ENCODE measurements at places on chromosomes 3 and 15. TPM values are rescaled to one million over a fixed set of nuclear protein-coding genes. Genes with fewer than 3 reads are reported as not detected.

HDC gene
- total RNA-seq: 494 TPM

CIB2 gene
- 1.5 TPM for total RNA-seq

ADPRH gene
- 3.8 TPM for total RNA-seq

TRIM69 gene
- 20.1 TPM for total RNA-seq

CCR3 gene
- not detected for total RNA-seq

GLDN gene
- not detected for total RNA-seq

DNA sequence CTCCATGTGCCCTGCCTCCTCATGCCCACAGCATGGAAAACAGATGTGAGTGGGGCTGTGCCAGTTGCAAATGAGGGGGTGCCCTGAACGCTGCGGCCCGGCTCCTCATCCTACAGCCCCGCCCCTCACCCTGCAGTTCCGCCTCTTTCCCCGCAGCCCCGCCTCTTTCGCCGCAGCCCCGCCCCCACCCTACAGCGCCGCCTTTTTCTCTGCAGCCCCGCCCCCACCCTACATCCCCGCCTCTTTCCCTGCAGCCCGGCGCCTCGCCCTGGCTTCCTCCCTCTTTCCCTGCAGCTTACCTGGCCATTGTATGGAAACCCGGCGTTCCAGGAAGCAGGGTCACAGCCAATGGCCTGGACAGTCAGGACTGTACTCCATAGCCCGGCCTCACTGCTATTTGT, 284.9 kb downstream of the TLE3 start:
- no peak for DNase-seq
- no peaks in the 10 kb centered on the region for H3K27me3 ChIP-seq
- H3K36me3 ChIP-seq: no peaks in the 10 kb centered on the region
- no peak overlapping the region for H3K4me3 ChIP-seq
- no peak overlapping the region for H3K27ac ChIP-seq

DNA sequence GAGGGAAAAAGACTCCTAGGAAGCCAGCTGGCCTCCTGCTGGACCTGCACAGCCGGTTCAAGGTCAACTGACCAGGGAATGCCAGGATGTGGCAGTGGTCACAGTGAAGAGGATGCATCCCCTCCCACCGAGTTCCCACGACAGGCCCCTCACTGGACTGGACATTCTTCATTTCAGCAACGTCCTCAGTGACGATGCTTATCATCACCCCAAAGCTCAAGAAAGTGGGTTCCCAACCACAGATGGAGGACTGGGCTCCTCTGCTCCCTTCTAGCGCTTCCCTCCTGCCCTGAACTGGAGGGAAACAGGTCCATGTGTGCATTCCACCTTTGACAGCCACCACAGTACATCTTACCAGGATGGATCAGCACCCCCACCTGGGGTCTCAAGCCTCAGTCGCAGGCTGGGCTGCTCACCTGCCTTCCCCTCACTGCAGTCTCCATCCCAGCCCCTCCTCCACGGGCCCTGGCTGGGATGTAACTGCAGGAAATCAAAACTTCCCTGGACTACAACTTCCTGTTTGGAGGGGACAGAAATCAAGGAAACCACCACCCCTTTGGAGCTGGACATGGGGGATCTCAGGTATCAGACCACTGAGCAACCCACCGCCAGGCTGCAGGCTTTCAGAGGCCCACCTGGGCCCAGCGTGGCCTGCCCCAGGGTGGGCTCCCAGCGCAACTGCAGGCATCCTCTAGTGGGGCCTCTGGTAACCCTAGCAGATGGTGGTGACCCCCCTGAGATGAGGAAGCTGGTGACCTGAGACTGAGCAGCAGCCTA, 7.3 kb downstream of the CALML4 start:
- no peak overlapping the region for H3K27ac ChIP-seq
- H3K4me1 ChIP-seq: peaks cover 3% of the 10 kb centered on the region
- no peaks in the 10 kb centered on the region for H3K27me3 ChIP-seq
- no peak for DNase-seq
- H3K4me3 ChIP-seq: no peak overlapping the region

GRCh38 chr3:70519026-70519425, 206.6 kb upstream of the MDFIC2 start:
- H3K4me1 ChIP-seq: no peaks in the 10 kb centered on the region
- H3K27ac ChIP-seq: no peak overlapping the region
- H3K36me3 ChIP-seq: no peaks in the 10 kb centered on the region
- no peak for DNase-seq

DNA sequence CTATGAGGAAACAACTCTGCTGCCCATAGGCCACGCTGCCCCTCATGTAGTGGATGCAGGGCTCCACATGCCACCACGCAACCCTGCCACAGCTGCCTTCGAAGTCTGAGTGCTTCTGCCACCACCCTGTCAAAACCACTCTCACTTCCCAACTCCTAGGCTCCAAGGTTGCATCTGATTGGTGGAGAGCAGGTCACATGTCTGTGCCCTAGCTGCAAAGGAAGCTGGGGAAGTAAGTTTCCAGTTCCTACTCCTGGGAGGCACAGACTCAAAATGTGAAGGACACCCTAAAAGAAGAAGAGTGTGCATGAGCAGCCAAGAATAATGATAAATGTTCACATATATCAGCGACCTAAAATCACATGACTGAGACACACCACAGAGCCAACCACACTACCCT, 31.9 kb upstream of the TICRR start:
- H3K4me1 ChIP-seq: no peaks in the 10 kb centered on the region
- H3K27me3 ChIP-seq: no peaks in the 10 kb centered on the region
- no peaks in the 10 kb centered on the region for H3K36me3 ChIP-seq
- no peak overlapping the region for H3K27ac ChIP-seq

- H3K27ac ChIP-seq: no peak overlapping the region
- H3K4me3 ChIP-seq: no peak overlapping the region
- peaks cover 3% of the 10 kb centered on the region for H3K4me1 ChIP-seq
- DNase-seq: no peak
- H3K27me3 ChIP-seq: no peaks in the 10 kb centered on the region
- H3K36me3 ChIP-seq: peaks cover 35% of the 10 kb centered on the region
These were observed 24.8 kb upstream of the C15orf40 start for GRCh38 chr15:83036253-83036652.

DNA sequence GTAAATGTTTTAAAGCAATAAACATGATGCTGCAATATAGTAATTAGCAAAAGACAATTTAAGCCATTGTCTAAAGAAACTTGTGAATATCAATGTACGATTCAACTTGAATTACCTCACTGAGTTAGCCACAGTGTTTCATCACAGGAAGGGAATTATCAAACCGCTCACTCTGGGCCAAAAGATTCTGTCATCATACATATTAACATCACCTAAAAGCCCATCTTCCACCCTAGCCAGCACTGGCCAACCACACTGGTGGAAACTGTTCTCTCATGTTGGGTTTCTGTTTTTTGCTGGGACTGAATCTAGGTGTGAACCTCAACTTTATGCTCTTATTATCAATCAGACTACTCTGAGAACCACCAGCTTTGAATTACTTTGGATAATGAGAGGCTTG, 497.7 kb upstream of the THBS1 start:
- peaks cover 3% of the 10 kb centered on the region for H3K4me1 ChIP-seq
- H3K36me3 ChIP-seq: no peaks in the 10 kb centered on the region
- H3K4me3 ChIP-seq: no peak overlapping the region
- DNase-seq: no peak
- H3K27ac ChIP-seq: no peak overlapping the region

- no peaks in the 10 kb centered on the region for H3K36me3 ChIP-seq
- no peaks in the 10 kb centered on the region for H3K27me3 ChIP-seq
- DNase-seq: no peak
- no peak overlapping the region for H3K27ac ChIP-seq
- no peak overlapping the region for H3K4me3 ChIP-seq
These were observed 23.9 kb upstream of the TRA2B start for GRCh38 chr3:185961675-185962232.

DNA sequence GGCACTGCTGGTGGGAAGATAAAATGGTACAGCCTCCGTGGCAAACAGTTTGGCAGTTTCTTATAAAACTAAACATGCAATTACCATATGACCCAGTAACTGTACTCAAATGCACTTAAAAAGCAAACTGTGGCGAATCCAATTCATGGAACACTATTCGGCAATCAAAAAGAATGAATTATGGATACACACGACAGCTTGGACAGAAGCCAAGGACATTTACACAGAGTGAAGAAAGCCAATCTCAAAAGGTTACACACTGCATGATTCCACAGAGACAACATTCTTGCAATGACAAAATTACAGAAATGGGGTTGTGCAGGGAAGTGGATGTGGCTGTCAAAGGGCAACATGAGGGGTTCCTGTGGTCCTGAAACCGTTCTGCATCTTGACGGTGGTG, 122.1 kb upstream of the IQSEC1 start:
- peaks cover 3% of the 10 kb centered on the region for H3K4me1 ChIP-seq
- no peaks in the 10 kb centered on the region for H3K36me3 ChIP-seq
- no peak overlapping the region for H3K27ac ChIP-seq
- H3K27me3 ChIP-seq: no peaks in the 10 kb centered on the region

GRCh38 chr15:57306161-57306943, 70.0 kb upstream of the CGNL1 start:
- H3K27me3 ChIP-seq: peaks cover 3% of the 10 kb centered on the region
- no peaks in the 10 kb centered on the region for H3K36me3 ChIP-seq
- H3K4me1 ChIP-seq: peaks cover 14% of the 10 kb centered on the region
- H3K4me3 ChIP-seq: peak overlapping the region; percentile 42
- no peak overlapping the region for H3K27ac ChIP-seq
- peak; percentile 83 for DNase-seq

- H3K27ac ChIP-seq: no peak overlapping the region
- H3K4me3 ChIP-seq: no peak overlapping the region
- H3K36me3 ChIP-seq: peaks cover 23% of the 10 kb centered on the region
- H3K27me3 ChIP-seq: no peaks in the 10 kb centered on the region
These were observed 8.7 kb downstream of the HACD2 start for GRCh38 chr3:123576122-123576521.

DNA sequence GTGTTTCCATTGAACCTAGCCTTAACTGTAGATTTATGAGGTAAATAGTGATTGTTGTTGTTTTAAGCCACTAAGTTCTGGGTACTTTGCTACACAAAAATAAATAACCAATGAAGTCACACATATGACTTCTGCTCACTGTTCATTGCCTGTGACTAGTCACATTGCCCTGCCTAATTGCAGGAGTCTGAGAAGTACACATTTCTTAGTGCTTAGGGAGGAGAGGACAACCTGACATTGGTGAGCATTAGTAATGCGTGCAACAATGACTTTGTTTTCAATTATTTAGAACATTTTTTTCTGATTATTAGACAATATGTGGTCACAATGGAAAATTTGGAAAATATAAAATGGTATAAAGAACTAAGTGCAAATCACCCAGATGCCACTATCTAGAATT, 133.2 kb upstream of the DAZL start:
- no peak overlapping the region for H3K27ac ChIP-seq
- no peak for DNase-seq
- H3K4me1 ChIP-seq: no peaks in the 10 kb centered on the region
- H3K27me3 ChIP-seq: peaks cover 2% of the 10 kb centered on the region
- H3K36me3 ChIP-seq: no peaks in the 10 kb centered on the region
- H3K4me3 ChIP-seq: no peak overlapping the region

DNA sequence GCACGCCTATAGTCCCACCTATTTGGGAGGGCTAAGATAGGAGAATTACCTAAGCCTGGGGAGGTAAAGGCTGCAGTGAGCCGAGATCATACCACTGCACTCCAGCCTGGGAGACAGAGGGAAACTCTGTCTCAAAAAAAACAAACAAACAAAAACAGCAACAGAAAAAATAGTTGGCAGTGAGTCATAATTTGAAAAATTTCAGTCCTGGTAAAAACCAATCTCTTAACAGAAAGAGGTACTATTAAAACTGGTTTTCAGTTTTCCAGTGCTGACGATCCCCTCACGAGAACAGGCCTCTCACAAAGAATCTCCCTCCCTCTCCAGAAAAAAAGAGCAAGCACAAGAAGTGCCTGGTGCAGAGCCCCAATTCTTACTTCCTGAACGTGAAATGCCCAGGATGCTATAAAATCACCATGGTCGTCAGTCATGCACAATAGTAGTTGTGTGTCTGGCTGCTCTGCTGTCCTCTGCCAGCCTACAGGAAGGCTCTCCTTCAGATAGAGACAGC, 22.8 kb upstream of the MAP4 start:
- H3K4me3 ChIP-seq: no peak overlapping the region
- H3K27ac ChIP-seq: no peak overlapping the region
- peaks cover 11% of the 10 kb centered on the region for H3K4me1 ChIP-seq

GRCh38 chr15:49196856-49197255, 26.8 kb downstream of the GALK2 start:
- DNase-seq: no peak
- no peaks in the 10 kb centered on the region for H3K27me3 ChIP-seq
- no peaks in the 10 kb centered on the region for H3K4me1 ChIP-seq
- H3K27ac ChIP-seq: no peak overlapping the region

- H3K36me3 ChIP-seq: no peaks in the 10 kb centered on the region
- no peaks in the 10 kb centered on the region for H3K27me3 ChIP-seq
- no peak for DNase-seq
- H3K4me3 ChIP-seq: no peak overlapping the region
- H3K4me1 ChIP-seq: peaks cover 15% of the 10 kb centered on the region
- no peak overlapping the region for H3K27ac ChIP-seq
These were observed 883 bp downstream of the CFAP92 start for GRCh38 chr3:128992926-128993460.

- H3K27me3 ChIP-seq: no peaks in the 10 kb centered on the region
- no peaks in the 10 kb centered on the region for H3K36me3 ChIP-seq
- H3K27ac ChIP-seq: no peak overlapping the region
- no peak overlapping the region for H3K4me3 ChIP-seq
- DNase-seq: no peak
These were observed 14.3 kb upstream of the SRP14 start for GRCh38 chr15:40053079-40053830.

GRCh38 chr3:197597335-197597734, 41.6 kb upstream of the BDH1 start:
- DNase-seq: no peak
- H3K4me1 ChIP-seq: peaks cover 7% of the 10 kb centered on the region
- no peak overlapping the region for H3K27ac ChIP-seq
- H3K36me3 ChIP-seq: no peaks in the 10 kb centered on the region
- no peak overlapping the region for H3K4me3 ChIP-seq
- no peaks in the 10 kb centered on the region for H3K27me3 ChIP-seq

DNA sequence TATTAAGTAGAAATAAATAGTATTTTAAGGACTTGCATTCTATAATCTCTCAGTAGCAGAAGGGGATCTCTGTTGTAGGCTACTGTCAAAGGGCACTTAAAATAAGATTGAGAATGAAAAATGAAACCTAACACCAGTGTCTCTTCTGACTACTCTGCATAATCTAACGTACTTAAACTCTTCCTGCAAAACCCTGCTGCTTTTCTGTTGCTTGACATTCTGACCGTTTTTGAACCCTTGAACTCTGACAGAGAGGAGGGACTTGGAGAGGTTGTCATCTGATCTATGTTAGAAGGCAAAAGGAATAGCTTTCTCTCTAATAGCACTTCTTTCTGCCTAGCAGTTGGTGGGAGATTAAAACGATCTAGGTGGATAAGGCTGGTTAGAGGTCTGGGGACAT, 204.6 kb downstream of the ZIC1 start:
- H3K27me3 ChIP-seq: no peaks in the 10 kb centered on the region
- H3K4me3 ChIP-seq: no peak overlapping the region
- no peaks in the 10 kb centered on the region for H3K36me3 ChIP-seq
- H3K27ac ChIP-seq: no peak overlapping the region
- H3K4me1 ChIP-seq: no peaks in the 10 kb centered on the region
